ENCODE measurements at places on chromosomes 6 and 20. TPM values are rescaled to one million over a fixed set of nuclear protein-coding genes. Genes with fewer than 3 reads are reported as not detected.
A peak's percentile ranks its signal among the peaks of the same experiment; 100 is the strongest.

GRCh38 chr6:30881392-30882203, 2.7 kb upstream of the DDR1 start:
- H3K27ac ChIP-seq: no peak overlapping the region
- H3K4me1 ChIP-seq: peaks cover 76% of the 10 kb centered on the region
- no peak for DNase-seq

GRCh38 chr20:41615110-41615509, 3.1 kb downstream of the CHD6 start:
- H3K27me3 ChIP-seq: no peaks in the 10 kb centered on the region
- H3K27ac ChIP-seq: no peak overlapping the region
- peaks cover 5% of the 10 kb centered on the region for H3K4me1 ChIP-seq

DNA sequence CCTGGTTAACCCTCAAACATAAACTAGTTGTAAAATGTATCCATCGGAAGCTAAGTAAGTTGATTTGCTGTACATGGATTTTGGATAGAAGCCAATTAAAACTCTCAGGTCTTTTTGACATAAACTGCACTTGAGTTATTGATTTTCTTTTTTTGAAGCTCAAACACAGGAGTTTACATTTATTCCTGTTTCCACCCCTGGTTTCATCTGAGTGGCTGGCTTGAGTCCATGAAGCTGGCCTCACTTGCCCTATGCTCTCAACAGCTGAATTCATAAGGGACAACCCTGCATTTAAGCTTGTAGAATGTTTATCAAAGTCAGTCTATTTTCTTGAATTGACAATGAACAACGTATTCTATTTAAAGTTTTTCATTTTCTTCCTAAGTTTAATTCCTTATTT, 58.1 kb upstream of the PLEKHG1 start:
- no peak overlapping the region for H3K4me3 ChIP-seq
- H3K36me3 ChIP-seq: no peaks in the 10 kb centered on the region
- no peak overlapping the region for H3K27ac ChIP-seq
- DNase-seq: no peak

- H3K27me3 ChIP-seq: no peaks in the 10 kb centered on the region
- H3K36me3 ChIP-seq: no peaks in the 10 kb centered on the region
- H3K4me3 ChIP-seq: no peak overlapping the region
- no peak for DNase-seq
- no peaks in the 10 kb centered on the region for H3K4me1 ChIP-seq
- no peak overlapping the region for H3K27ac ChIP-seq
Measured at GRCh38 chr20:11376998-11377397, 540.7 kb upstream of the BTBD3 start.

The NKAPL gene
- total RNA-seq: not detected

GRCh38 chr6:10591422-10592160, 70.4 kb downstream of the GCNT2 start:
- H3K4me3 ChIP-seq: no peak overlapping the region
- no peak overlapping the region for H3K27ac ChIP-seq
- peaks cover 12% of the 10 kb centered on the region for H3K4me1 ChIP-seq

DNA sequence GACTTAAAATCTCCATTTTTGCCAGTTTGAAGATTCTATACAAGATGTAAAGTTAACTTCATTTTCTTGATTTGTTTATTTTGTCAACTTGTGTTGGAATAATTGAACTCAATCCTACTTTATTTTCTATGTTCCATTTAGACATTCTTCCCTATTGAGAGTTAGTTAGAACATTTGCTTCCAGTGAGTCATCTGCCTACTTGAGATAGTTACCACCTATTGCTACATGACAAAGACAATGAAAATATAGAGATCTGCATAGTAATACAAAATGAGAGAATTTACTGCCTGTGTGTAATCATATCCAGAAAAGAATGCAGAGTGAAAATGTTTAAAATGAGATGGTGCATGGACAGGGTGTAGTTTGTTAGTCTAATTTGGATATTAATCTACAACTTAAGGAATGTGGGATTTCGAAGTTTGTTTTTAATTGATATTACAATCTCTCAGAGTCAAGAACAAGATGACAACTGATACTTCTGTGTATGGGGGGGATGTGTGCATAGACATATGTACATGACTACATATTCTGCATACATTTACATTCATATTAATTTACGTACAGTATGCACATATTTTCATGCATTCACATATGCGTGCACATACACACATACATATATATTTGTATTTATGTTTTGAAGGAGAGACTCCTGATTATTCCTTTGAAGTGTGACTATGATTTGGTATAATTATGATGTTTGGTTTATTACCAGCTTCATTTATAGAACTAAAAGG, 420.1 kb downstream of the NKAIN2 start:
- H3K27me3 ChIP-seq: no peaks in the 10 kb centered on the region
- H3K27ac ChIP-seq: no peak overlapping the region
- DNase-seq: no peak
- no peaks in the 10 kb centered on the region for H3K4me1 ChIP-seq
- H3K4me3 ChIP-seq: no peak overlapping the region

The C6orf58 gene
- not detected for total RNA-seq

DNA sequence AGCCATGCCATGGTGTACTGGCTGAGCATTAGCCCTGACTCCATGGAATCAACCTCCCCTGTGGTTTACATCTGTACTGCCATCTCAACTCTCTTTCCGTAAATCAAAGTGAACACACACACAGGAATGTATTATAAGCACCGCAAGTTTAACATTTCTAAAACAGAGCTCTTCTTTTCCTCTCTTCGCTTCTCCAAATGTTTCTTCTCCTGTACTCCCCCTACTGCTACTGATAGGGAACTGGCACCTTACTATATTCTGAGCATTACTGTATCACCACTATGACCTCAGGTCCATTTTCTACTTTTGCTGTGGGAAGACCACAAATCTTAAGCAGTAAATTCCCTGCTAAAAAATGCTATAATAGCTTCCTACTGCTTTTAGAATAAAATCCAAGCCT, 101.2 kb downstream of the NUS1 start:
- H3K27ac ChIP-seq: no peak overlapping the region
- no peak for DNase-seq

DNA sequence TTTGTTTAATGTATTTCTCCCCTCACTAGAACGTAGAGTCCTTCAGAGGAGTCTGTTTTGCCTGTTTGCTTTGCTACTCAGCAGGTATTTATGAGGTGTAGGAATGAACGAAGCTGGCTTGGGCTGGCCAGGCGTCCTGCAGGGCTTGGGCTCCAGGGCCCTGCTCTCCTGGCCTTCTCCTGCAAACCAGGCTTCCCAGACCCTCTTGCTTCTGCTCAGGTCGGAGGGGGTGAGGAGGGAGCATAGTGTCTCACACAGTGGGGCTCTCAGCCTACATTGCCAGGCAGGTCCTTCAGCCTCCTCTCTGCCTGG, 24.6 kb upstream of the MLN start:
- H3K27me3 ChIP-seq: peaks cover 58% of the 10 kb centered on the region
- peaks cover 5% of the 10 kb centered on the region for H3K4me1 ChIP-seq
- H3K4me3 ChIP-seq: no peak overlapping the region
- H3K27ac ChIP-seq: no peak overlapping the region

DNA sequence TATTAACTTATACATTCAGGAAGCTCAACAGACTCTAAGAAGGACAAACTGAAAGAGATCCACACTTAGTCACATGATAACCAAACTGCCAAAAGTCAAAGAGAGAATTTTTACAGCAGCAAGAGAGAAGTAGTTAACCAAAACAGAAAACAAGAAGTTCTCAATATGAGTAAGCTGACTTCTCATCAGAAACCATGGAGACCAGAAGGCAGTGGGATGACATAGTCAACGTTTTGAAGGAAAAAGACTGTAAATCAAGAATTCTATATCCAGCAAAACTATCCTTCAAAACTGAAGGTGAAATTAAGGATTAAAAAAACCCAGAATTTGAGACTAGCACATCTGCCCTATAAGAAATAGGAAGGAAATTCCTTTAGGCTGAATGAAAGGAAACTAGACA, 60.4 kb downstream of the COL19A1 start:
- no peak overlapping the region for H3K27ac ChIP-seq
- H3K27me3 ChIP-seq: no peaks in the 10 kb centered on the region

DNA sequence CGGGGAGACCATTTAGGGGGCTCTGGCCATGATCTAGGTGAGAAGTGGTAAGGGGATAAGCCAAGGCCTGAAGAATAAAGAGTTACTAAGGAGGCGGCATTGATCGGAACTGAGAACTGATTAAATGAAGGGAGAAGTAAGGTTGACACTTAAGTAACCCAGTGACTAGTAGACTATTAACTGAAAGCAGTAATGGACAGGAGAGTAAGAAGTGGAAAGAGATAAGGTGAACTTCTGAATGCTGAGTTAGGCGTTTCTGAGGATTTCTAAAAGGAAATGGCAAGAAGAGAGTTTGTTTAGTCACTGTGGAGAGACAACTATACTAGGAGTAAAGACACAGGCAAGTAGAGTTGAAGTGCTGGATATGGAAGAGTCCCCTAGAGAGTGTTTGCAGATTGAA, 1.9 kb downstream of the ABCF1 start:
- DNase-seq: no peak
- peak overlapping the region; percentile 35 for H3K27ac ChIP-seq
- peak overlapping the region; percentile 67 for H3K4me3 ChIP-seq
- H3K4me1 ChIP-seq: peaks cover 33% of the 10 kb centered on the region
- peaks cover 64% of the 10 kb centered on the region for H3K36me3 ChIP-seq
- no peaks in the 10 kb centered on the region for H3K27me3 ChIP-seq

DNA sequence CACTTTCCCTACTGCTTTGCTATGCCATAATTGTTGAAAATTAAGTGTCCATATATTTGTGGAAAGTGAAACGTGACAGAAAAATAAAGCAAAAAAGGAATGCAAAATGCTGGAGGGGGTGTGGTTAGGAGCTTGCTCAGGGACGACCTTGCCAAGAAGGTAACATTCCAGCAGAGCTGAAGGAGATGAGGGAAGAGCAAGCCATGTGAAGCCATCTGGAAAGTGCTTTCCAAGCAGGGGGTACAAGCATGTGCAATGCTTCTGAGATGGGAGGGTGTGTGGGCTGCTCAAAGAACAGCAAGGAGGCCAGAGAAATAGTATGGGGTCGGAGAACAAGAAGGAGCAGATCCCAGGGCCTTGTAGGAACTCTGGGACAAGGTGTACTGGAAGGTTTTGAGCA, 161.7 kb downstream of the ISM1 start:
- no peak overlapping the region for H3K4me3 ChIP-seq
- H3K27ac ChIP-seq: no peak overlapping the region
- no peaks in the 10 kb centered on the region for H3K4me1 ChIP-seq
- H3K27me3 ChIP-seq: no peaks in the 10 kb centered on the region
- no peaks in the 10 kb centered on the region for H3K36me3 ChIP-seq
- DNase-seq: no peak

DNA sequence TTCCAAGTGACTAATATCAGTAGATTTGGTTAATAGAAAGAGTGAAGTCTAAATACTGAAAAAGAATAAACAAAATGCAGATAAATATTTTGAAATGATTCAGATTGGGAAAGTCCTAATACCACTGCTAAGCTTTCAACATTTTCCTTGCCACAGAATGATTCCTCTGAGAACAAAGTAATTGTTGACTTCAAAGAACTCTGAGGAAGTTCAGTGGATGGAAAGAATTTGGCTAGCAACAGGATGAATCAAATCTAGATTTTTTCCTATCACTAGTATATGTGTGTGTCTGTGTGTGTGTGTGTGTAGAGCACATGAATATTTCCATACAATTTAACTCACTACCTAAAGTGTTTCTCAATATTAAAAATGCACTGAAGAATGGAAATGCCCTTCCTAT, 107.9 kb upstream of the PREP start:
- H3K4me1 ChIP-seq: no peaks in the 10 kb centered on the region
- no peak overlapping the region for H3K27ac ChIP-seq
- no peaks in the 10 kb centered on the region for H3K36me3 ChIP-seq

DNA sequence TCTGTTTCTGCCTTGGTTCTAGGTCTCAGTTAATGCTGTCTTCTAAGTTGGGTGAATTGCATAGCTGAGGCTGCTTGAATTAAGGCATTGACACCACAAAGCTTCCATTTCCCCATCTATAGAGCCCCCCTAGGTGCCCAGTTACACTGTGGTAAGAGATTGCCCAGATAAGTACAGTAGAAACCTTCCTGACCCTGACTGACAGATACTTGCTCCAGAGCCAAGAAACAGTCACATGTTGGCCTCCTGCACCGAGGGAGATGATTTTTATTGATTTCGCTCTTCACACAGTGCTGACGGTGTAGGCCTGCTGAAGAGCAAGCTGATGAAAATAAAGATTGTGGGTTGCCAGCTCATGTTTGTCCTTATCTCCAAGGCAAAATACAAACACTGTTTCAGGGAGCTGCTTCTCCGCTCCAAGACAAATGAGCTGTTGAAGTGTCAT, 67.9 kb downstream of the TRMT11 start:
- DNase-seq: peak; percentile 16
- H3K36me3 ChIP-seq: peaks cover 14% of the 10 kb centered on the region
- H3K4me3 ChIP-seq: no peak overlapping the region

DNA sequence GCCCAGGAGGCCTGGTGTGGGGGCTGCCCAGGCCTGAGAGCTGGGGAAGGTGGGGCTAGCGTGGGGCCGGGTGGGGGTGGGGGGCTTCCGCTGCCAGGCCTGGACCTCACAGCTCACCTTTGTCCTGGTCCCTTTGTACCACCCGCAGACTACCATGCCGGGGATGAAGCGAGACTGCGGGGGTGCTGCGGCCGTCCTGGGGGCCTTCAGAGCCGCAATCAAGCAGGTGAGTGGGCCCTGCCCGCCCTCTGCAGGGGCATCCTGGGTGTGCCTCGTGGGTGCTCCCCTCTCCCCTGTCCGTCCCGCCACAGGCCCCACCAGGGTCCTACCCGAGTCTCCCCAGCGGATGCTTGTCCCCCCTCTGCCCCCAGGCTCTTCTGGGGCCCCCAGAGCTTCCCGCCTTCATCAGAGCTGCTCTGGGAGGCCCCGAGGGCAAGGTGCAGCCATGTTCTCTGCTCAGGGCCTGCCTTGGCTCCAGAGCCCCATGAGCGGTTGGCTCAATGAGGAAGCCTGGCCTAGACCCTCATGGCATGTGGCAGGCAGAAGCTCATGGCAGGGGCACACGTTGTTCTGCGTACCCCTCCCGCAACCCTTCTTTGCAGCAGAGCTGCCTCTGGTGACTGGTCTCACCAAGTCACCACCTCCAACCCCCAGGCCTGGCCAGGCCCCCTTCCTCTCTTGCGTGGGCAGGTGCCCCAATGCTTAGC, 14.5 kb downstream of the NPEPL1 start:
- H3K27ac ChIP-seq: no peak overlapping the region
- no peak overlapping the region for H3K4me3 ChIP-seq
- no peak for DNase-seq
- no peaks in the 10 kb centered on the region for H3K36me3 ChIP-seq
- H3K27me3 ChIP-seq: no peaks in the 10 kb centered on the region

The CAGE1 gene
- total RNA-seq: 0.11 TPM

- H3K4me3 ChIP-seq: peak overlapping the region; percentile 68
- peak; percentile 62 for DNase-seq
- H3K36me3 ChIP-seq: peaks cover 38% of the 10 kb centered on the region
- peak overlapping the region; percentile 90 for H3K27ac ChIP-seq
- peaks cover 59% of the 10 kb centered on the region for H3K4me1 ChIP-seq
Measured at GRCh38 chr6:33314515-33314942, 651 bp upstream of the TAPBP start.

The TBXT gene
- not detected for total RNA-seq

Data from K562 (cell line).